Motor neuron (in vitro differentiated cells): ENCODE measurements at places on chromosomes 3 and 15. TPM values are rescaled to one million over a fixed set of nuclear protein-coding genes. Genes with fewer than 3 reads are reported as not detected.

The GASK1A gene
- total RNA-seq = 0.18 and 1.4 TPM in 2 replicates

The MEGF11 gene
- total RNA-seq = 1.3 and 2.8 TPM in 2 replicates

The GABRR3 gene
- 0.09 and 0.10 TPM in 2 replicates for total RNA-seq

The KNL1 gene
- 1.1 and 1.4 TPM in 2 replicates for total RNA-seq

The ABCC5 gene
- total RNA-seq = 23.7 and 25.7 TPM in 2 replicates

The RTP3 gene
- total RNA-seq = not detected in 2 replicates

The DNAH1 gene
- 3.5 and 4.4 TPM in 2 replicates for total RNA-seq

The GPR15 gene
- total RNA-seq = not detected in 2 replicates

The DNAH12 gene
- 0.21 and 1.3 TPM in 2 replicates for total RNA-seq

The CFAP100 gene
- total RNA-seq = not detected in 2 replicates

The CCK gene
- not detected in 2 replicates for total RNA-seq

The SNX22 gene
- total RNA-seq = 2.9 and 3.6 TPM in 2 replicates

The NAALADL2 gene
- 1.1 and 3.7 TPM in 2 replicates for total RNA-seq

The ADGRG7 gene
- 0.09 TPM in 1 of 2 replicates, not detected in the other for total RNA-seq

The C15orf61 gene
- 3.0 and 3.1 TPM in 2 replicates for total RNA-seq

The HGD gene
- total RNA-seq = 0.50 and 0.73 TPM in 2 replicates

The ZNF35 gene
- 11.5 and 17.5 TPM in 2 replicates for total RNA-seq

The ROPN1 gene
- 0.97 and 1.2 TPM in 2 replicates for total RNA-seq

The CTXN2 gene
- not detected in 2 replicates for total RNA-seq

The CASR gene
- total RNA-seq = 0.17 and 0.32 TPM in 2 replicates

The ATP13A4 gene
- total RNA-seq = 0.27 and 0.69 TPM in 2 replicates

The BCHE gene
- total RNA-seq = 36.6 and 38.6 TPM in 2 replicates

The THAP10 gene
- total RNA-seq = 5.1 and 5.8 TPM in 2 replicates

The GPR62 gene
- 0.39 TPM in 1 of 2 replicates, not detected in the other for total RNA-seq

The UBL7 gene
- total RNA-seq = 34.5 and 36.4 TPM in 2 replicates

The HTR3E gene
- 0.13 TPM in 1 of 2 replicates, not detected in the other for total RNA-seq

The CTDSPL gene
- 21.8 and 25.9 TPM in 2 replicates for total RNA-seq

The KIF7 gene
- 12.3 and 16.5 TPM in 2 replicates for total RNA-seq

The ACVR2B gene
- total RNA-seq = 81.5 and 83.1 TPM in 2 replicates

The IL5RA gene
- 0.09 and 0.31 TPM in 2 replicates for total RNA-seq

The SEMA3G gene
- total RNA-seq = 0.09 and 0.10 TPM in 2 replicates

The RNF123 gene
- total RNA-seq = 14.8 and 16.4 TPM in 2 replicates

The XIRP1 gene
- total RNA-seq = 0.21 and 0.59 TPM in 2 replicates

The SKOR1 gene
- 0.45 and 0.63 TPM in 2 replicates for total RNA-seq

The GATM gene
- total RNA-seq = 12.1 and 13.0 TPM in 2 replicates

The SNTN gene
- total RNA-seq = 0.16 and 0.20 TPM in 2 replicates

The SPINK8 gene
- not detected in 2 replicates for total RNA-seq

The PIF1 gene
- 0.36 and 1.3 TPM in 2 replicates for total RNA-seq

The CATSPER2 gene
- total RNA-seq = 2.1 and 2.2 TPM in 2 replicates

The GNAT1 gene
- not detected in 2 replicates for total RNA-seq

The C3orf22 gene
- total RNA-seq = 0.58 TPM in 1 of 2 replicates, not detected in the other

The SLC15A2 gene
- total RNA-seq = 15.8 and 17.7 TPM in 2 replicates

The AAGAB gene
- total RNA-seq = 51.5 and 51.7 TPM in 2 replicates
